ENCODE measurements at places on chromosomes 6 and 20. TPM values are rescaled to one million over a fixed set of nuclear protein-coding genes. Genes with fewer than 3 reads are reported as not detected.

DNA sequence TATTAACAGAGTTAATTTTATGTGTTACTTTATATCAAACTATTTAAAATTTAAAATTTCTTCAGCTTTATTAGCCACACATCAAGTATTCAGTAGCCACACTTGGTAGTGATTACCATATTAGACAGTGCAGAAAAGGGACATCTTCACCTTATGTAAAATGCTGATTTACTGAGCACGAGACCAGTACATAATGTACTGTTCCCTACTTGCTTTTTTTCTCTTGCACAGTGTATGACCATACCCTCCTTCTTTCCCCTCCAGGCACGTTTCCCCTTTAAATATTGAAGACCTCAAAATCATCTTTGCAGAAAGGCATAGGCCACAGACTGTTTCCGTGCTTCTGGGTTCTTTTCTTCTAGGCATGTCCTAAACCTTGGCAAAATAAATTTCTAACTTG, 17.9 kb downstream of the DSTN start:
- H3K27me3 ChIP-seq: no peaks in the 10 kb centered on the region
- H3K4me1 ChIP-seq: peaks cover 82% of the 10 kb centered on the region
- no peaks in the 10 kb centered on the region for H3K36me3 ChIP-seq
- no peak for DNase-seq
- H3K4me3 ChIP-seq: no peak overlapping the region
- no peak overlapping the region for H3K27ac ChIP-seq

- no peak overlapping the region for H3K27ac ChIP-seq
- no peaks in the 10 kb centered on the region for H3K4me1 ChIP-seq
- H3K36me3 ChIP-seq: no peaks in the 10 kb centered on the region
- DNase-seq: no peak
- no peak overlapping the region for H3K4me3 ChIP-seq
- H3K27me3 ChIP-seq: no peaks in the 10 kb centered on the region
These were observed 64.2 kb downstream of the HTR1E start for GRCh38 chr6:87001494-87001893.

GRCh38 chr6:100998111-100998510, 117.0 kb upstream of the ASCC3 start:
- no peaks in the 10 kb centered on the region for H3K36me3 ChIP-seq
- no peak for DNase-seq
- no peaks in the 10 kb centered on the region for H3K27me3 ChIP-seq
- H3K27ac ChIP-seq: no peak overlapping the region

TIAM2 gene
- total RNA-seq: 3.1 TPM

GRCh38 chr6:36245572-36246061, 24.2 kb upstream of the PNPLA1 start:
- DNase-seq: peak; percentile 28
- no peaks in the 10 kb centered on the region for H3K27me3 ChIP-seq
- H3K36me3 ChIP-seq: no peaks in the 10 kb centered on the region
- no peak overlapping the region for H3K4me3 ChIP-seq
- H3K27ac ChIP-seq: no peak overlapping the region
- peaks cover 9% of the 10 kb centered on the region for H3K4me1 ChIP-seq

MUC21 gene
- not detected for total RNA-seq

- no peak overlapping the region for H3K27ac ChIP-seq
- no peak overlapping the region for H3K4me3 ChIP-seq
- no peak for DNase-seq
- H3K36me3 ChIP-seq: no peaks in the 10 kb centered on the region
These were observed 68.9 kb downstream of the ZNF217 start for GRCh38 chr20:53524589-53525312.

GRCh38 chr6:42010185-42010891, 40.0 kb upstream of the TAF8 start:
- H3K4me1 ChIP-seq: no peaks in the 10 kb centered on the region
- DNase-seq: no peak

GRCh38 chr6:165685302-165685701, 22.3 kb upstream of the PDE10A start:
- H3K27me3 ChIP-seq: no peaks in the 10 kb centered on the region
- DNase-seq: no peak
- no peaks in the 10 kb centered on the region for H3K36me3 ChIP-seq
- no peaks in the 10 kb centered on the region for H3K4me1 ChIP-seq
- H3K27ac ChIP-seq: no peak overlapping the region
- H3K4me3 ChIP-seq: no peak overlapping the region

GRCh38 chr6:168597471-168597875, 156.5 kb downstream of the SMOC2 start:
- H3K4me3 ChIP-seq: no peak overlapping the region
- DNase-seq: no peak
- H3K4me1 ChIP-seq: no peaks in the 10 kb centered on the region
- H3K36me3 ChIP-seq: no peaks in the 10 kb centered on the region

- H3K27me3 ChIP-seq: no peaks in the 10 kb centered on the region
- peak overlapping the region; percentile 99 for H3K27ac ChIP-seq
- peaks cover 39% of the 10 kb centered on the region for H3K4me1 ChIP-seq
- no peaks in the 10 kb centered on the region for H3K36me3 ChIP-seq
- H3K4me3 ChIP-seq: peak overlapping the region; percentile 14
- peak; percentile 88 for DNase-seq
These were observed 901 bp upstream of the TRIM26 start for GRCh38 chr6:30213957-30214656.

DNA sequence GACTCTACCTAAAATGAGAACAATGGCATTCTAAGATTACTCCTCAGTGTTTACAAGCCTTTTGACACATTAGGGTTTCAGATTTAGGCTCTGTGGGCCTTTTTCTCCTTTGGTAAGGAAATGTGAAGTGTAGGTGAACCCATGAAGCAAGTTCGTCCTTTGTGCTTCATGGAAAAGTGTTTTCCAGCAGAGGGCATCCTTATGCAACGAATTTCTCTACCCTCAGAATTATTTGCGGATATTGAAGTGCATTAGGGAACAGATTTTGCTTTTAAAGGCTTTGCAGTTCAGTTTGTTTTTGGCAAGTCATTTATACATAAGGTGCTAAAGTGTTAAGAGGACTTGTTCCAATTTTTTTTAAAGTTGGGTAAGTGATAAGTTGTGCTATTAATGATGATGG, 55.7 kb upstream of the FERMT1 start:
- no peak overlapping the region for H3K27ac ChIP-seq
- H3K4me1 ChIP-seq: no peaks in the 10 kb centered on the region
- no peak for DNase-seq
- no peaks in the 10 kb centered on the region for H3K36me3 ChIP-seq
- H3K27me3 ChIP-seq: no peaks in the 10 kb centered on the region

- no peak for DNase-seq
- H3K27me3 ChIP-seq: no peaks in the 10 kb centered on the region
- H3K36me3 ChIP-seq: no peaks in the 10 kb centered on the region
- H3K4me1 ChIP-seq: peaks cover 21% of the 10 kb centered on the region
These were observed 48.9 kb downstream of the KLHL31 start for GRCh38 chr6:53616450-53617357.

- no peaks in the 10 kb centered on the region for H3K27me3 ChIP-seq
- DNase-seq: no peak
- H3K36me3 ChIP-seq: no peaks in the 10 kb centered on the region
- H3K27ac ChIP-seq: no peak overlapping the region
- no peak overlapping the region for H3K4me3 ChIP-seq
These were observed 66.5 kb upstream of the TENT5A start for GRCh38 chr6:81818901-81819361.

- no peak within 1 kb of the TSS for H3K4me3 ChIP-seq
- H3K27ac ChIP-seq: no peak within 1 kb of the TSS
- H3K36me3 ChIP-seq: no peaks in the 10 kb centered on the region
- peaks cover 7% of the 10 kb centered on the region for H3K4me1 ChIP-seq
- no peaks in the 10 kb centered on the region for H3K27me3 ChIP-seq
These were observed at the start of gene KCNQ2 for GRCh38 chr20:63471981-63472831. TSS of gene KCNQ2 (minus strand) at chr20:63472655. CDS start at chr20:63472463, 192 bp downstream.

DOK5 gene
- not detected for total RNA-seq

GRCh38 chr6:46648869-46649492, 3.6 kb downstream of the CYP39A1 start:
- no peaks in the 10 kb centered on the region for H3K36me3 ChIP-seq
- no peaks in the 10 kb centered on the region for H3K27me3 ChIP-seq
- peaks cover 12% of the 10 kb centered on the region for H3K4me1 ChIP-seq
- H3K4me3 ChIP-seq: no peak overlapping the region

C20orf141 gene
- total RNA-seq: not detected

DNA sequence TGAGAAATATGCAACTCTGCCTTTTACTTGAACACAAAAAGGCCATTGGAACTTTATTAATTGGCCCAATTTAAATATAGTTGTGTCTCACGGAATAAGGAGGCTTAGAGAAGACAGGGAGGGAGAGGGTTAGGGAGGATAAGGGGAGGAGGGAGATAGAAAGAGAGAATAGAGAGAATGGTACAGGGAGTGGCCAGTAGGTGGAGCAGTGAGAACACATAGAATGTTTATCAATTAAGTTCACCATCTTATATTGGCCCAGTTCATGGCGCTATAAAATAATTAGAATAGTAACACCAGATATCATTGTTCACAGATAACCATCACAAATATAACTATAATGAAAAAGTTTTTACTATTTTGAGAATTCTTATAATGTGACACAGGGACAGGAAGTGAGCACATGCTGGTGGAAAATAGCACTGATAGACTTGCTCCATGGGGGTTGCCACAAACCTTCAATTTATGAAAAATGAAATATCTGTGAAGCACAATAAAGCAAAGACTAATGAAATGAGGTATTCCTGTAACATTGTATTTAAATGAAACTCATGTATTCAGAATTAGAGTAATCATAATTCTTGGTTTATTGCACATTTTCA, 374.1 kb upstream of the MANEA start:
- H3K36me3 ChIP-seq: no peaks in the 10 kb centered on the region
- H3K27me3 ChIP-seq: no peaks in the 10 kb centered on the region
- no peak overlapping the region for H3K27ac ChIP-seq
- no peak for DNase-seq
- no peak overlapping the region for H3K4me3 ChIP-seq

GRCh38 chr20:50943069-50943468, 11.8 kb upstream of the ADNP start:
- no peaks in the 10 kb centered on the region for H3K4me1 ChIP-seq
- no peaks in the 10 kb centered on the region for H3K27me3 ChIP-seq
- no peak overlapping the region for H3K27ac ChIP-seq
- no peaks in the 10 kb centered on the region for H3K36me3 ChIP-seq
- no peak overlapping the region for H3K4me3 ChIP-seq

GRCh38 chr6:68891419-68891818, 256.3 kb downstream of the ADGRB3 start:
- H3K27me3 ChIP-seq: no peaks in the 10 kb centered on the region
- H3K36me3 ChIP-seq: no peaks in the 10 kb centered on the region
- H3K4me3 ChIP-seq: no peak overlapping the region
- H3K27ac ChIP-seq: no peak overlapping the region
- H3K4me1 ChIP-seq: no peaks in the 10 kb centered on the region

- no peaks in the 10 kb centered on the region for H3K27me3 ChIP-seq
- peak overlapping the region; percentile 75 for H3K27ac ChIP-seq
- no peak for DNase-seq
- H3K36me3 ChIP-seq: no peaks in the 10 kb centered on the region
- H3K4me1 ChIP-seq: peaks cover 34% of the 10 kb centered on the region
These were observed 59.3 kb upstream of the ZNF217 start for GRCh38 chr20:53652859-53653517.

- H3K4me3 ChIP-seq: no peak overlapping the region
- no peak for DNase-seq
- no peak overlapping the region for H3K27ac ChIP-seq
- no peaks in the 10 kb centered on the region for H3K4me1 ChIP-seq
These were observed 580.0 kb downstream of the QKI start for GRCh38 chr6:163994566-163994965.
